ENCODE measurements at places on chromosomes 2 and 18.
A peak's percentile ranks its signal among the peaks of the same experiment; 100 is the strongest.

- no peak for DNase-seq
Observed at GRCh38 chr2:119715409-119716283, 36.6 kb downstream of the TMEM177 start.

DNA sequence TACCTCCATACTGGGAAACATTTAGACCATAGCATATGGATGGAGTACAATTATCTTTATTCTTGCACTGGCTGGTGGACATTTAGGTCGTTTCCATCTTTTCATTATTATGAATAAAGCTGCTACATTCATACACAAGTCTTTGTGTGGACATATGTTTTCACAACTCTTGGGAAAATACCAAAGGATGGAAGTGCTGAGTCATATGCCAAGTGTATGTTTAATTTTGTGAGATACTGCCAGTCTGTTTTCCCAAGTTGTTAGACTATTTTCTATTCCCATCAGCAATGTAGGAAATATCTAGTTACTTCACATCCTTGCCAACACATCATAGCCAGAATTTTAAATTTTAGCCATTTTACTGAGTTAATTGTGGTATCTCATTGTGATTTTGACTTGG is 91.5 kb downstream of the GALNT13 start:
- DNase-seq, result no peak

GRCh38 chr2:20588918-20589871 is 61.7 kb downstream of the HS1BP3 start:
- DNase-seq, result no peak

DNA sequence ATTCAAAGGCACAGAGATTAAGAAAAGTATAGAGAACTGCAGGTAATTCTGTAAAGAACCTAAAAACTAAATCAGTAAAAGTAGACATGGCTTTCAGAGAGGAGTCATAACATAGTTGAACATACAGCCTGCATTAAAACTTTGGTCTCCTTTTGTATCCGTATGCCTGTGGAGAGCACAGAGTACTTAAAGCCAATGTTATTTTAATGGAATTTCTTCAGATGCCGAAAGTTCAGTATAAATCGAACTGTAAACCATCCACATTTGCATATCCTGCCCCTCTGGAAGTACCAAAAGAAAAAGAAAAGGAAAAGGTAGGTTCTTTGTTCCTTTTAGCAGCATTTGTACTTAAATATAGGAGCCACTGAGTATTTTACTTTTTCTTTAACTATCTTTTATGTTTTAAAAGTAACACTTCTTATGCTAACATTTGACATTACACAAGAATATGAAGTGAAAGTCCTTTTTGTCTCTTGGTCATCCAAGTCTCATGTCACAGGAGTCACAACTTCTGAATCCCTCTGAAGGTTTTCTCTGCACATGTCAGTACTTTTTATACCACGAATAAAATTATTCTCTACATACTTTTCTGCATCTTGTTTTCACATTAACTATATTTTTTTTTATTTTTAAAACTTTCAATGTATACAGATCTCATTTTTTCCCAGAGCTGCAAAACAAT is 34.9 kb upstream of the ARMC9 start:
- DNase-seq, result no peak

DNA sequence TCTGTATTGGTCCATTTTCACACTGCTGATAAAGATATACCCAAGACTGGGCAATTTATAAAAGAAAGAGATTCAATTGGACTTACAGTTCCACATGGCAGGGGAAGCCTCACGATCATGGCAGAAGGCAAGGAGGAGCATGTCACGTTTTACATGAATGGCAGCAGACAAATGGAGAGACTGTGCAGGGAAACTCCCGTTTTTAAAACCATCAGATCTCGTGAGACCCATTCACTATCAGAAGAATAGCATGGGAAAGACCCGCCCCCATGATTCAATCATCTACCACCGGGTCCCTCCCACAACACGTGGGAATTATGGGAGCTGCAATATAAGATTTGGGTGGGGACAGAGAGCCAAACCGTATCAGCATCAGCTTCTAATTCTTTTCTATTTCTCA is 217.0 kb downstream of the ANAPC1 start:
- DNase-seq, result no peak

- no peak for DNase-seq
Observed at GRCh38 chr2:67997903-67998302, 64.9 kb downstream of the C1D start.

GRCh38 chr2:154161286-154161685 is 289.6 kb downstream of the GALNT13 start:
- no peak for DNase-seq

- peak; percentile 20 for DNase-seq
Observed at GRCh38 chr2:73987109-73987947, 2.6 kb downstream of the TET3 start.

- no peak for DNase-seq
Observed at GRCh38 chr18:27649621-27650020, 464.5 kb upstream of the CHST9 start.

GRCh38 chr2:206540757-206541156 is 97.4 kb downstream of the ADAM23 start:
- no peak for DNase-seq

DNA sequence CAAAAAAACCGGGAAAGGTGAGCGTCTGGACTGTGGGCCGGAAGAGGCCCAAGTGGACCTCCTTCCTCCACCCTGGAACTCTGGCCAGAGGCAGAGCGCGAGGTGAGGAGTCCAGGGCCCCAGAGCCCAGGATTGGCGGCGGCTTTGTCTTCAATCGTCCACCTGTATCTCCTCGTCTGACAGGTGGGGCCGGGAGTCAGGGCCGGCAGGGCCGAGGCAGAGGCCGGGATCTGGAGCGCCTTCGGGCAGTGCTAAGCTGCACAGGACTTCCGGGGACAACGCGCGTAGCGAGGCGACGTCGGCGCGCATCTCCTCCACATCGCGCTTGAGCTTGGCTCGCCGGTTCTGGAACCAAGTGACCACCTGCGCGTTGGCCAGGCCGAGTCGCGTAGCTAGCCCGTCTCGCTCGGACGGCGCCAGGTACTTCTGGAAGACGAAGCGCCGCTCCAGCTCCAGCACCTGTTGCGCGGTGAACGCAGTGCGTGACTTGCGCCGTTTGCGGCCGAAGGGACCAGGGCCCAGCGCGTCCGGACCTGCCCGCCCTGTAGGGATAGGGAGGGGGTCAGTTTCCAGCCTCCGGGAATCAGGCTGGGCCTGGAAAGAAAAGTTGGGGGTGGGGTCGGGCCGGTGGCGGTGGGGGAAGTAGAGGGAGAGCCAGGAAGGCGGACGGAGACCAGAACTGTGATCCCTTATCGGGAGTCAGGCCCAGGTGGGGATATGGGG is 1.5 kb downstream of the LBX2 start:
- no peak for DNase-seq

DNA sequence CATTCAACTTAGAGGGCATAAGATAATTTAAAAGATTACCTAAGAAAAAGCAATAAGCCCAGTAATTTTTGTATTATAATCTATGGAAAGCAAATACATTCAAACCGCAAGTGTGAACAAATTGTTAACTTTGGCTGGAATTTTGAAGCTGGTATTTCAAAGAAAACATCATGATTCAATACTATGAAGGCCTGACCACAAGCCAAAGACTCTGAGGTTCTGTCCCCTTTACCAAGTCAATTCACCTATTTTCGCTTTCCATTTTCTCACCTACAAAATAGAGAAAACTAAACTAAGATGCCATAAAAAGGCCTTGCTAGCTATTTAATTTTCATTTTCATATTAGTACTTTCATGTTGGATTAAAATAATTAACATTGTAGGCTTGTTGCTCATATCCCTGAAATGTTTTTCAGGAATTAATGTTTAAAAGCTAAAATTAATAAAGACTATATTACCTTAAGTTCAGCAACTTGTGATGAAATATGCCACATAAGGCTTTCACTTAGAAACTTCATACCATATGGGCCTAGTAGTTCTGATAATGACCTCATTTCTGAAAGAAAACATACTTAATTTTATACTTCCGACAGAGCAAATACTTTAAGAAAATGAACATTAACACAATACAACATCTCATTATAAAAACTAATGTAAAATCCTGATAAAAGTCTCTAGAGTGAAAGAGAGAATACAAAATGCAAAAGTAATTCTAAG is 85.7 kb upstream of the FRZB start:
- DNase-seq, result no peak

DNA sequence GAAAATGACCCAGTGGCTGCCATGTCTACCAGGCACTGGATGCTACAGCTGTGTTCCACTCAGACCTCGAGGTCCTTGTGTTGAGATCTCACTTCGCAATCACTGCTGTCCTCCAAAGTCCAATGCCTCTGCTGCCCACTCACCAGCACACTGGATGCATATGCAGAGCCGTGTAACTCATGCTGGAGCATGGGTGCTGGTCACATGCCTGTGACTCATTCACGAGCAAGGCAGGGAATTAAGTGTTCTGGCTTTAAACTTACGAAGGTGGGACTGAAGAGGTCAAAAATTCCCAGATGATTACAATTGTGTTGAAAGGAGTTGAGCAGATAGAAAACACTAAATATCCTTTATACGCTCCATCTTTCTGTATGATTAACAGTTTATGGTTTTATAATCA is 417.5 kb downstream of the NUP35 start:
- DNase-seq, result no peak

GRCh38 chr2:214096208-214096715 is 314.6 kb upstream of the VWC2L start:
- DNase-seq, result no peak

GRCh38 chr2:239182981-239183791 is 217.6 kb downstream of the HDAC4 start:
- DNase-seq, result no peak

DNA sequence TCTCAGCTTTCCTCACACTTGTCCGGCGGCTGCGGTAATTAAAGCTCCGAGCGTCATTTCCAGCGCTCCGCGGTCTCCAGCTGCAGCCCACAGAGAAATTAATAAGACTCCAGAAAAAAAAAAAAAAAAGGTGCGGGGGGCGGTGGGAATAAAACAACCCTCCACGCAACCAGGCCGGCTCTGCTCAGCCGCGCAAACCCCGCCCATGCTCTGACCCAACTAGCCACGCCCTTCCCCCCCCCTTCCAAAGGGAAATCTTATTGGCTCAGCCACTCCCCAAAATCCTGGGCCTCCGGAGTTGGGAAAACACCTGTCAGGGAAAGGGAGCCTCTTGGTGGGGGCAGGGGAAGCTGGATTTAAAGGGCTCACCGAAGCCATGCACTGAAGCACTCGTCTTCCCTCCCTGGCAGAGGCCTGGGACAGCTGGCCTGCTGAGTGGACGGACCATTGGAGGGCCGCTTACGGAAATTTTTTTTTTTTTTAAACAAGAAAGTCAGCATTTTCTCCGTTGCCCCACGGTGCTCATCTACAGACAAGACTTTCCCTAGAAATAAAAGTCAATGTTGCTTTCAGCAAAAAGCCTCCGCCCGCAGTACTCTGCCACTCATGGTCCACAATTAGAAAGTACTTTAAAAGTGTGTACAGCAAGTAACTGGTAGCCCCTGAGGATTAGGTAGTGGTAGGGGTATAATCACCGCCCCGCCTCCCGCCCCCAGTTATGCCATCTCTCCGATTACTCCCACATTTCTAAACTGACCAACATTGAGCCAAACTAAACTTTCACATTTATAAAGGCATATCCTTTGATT is 674 bp upstream of the ERBB4 start:
- no peak for DNase-seq

DNA sequence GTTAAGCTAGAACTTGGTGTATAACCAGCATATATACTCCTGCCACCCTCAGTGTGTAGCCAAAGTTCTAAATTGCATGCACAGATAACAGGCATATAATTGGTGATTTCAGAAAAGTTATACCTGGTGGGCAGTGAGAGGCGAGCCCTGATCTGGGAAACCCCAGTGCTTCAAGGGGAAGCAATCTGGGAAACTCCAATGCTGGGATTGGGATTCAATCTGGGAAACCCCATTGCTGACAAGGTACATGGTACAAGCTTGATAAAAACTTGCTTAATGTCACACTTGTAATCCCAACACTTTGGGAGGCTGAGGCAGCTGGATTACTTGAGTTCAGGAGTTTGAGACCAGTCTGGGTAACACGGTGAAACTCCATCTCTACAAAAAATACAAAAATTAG is 147.6 kb downstream of the NEDD4L start:
- no peak for DNase-seq

DNA sequence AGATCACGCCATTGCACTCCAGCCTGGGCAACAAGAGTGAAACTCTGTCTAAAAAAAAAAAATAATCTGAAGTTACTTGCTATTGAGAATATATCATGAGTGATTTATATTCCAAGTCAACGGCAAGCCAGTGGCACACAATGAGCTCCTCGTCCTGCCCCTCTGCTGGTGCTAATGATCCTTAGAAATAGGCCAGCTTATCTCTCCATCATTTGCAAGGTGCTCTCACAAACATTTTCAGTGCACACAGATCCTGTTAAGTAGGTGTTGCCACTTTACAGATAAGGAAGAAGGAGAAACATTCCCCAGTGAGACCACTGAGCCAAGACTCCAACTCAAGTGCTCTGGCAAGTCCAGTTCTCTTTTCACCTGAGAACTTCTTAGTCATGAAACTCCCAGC is 91.3 kb upstream of the GPR45 start:
- no peak for DNase-seq

- no peak for DNase-seq
Observed at GRCh38 chr18:12928206-12928605, 19.6 kb upstream of the SEH1L start.

GRCh38 chr18:49752095-49752457 is 61.3 kb downstream of the ACAA2 start:
- DNase-seq, result no peak

DNA sequence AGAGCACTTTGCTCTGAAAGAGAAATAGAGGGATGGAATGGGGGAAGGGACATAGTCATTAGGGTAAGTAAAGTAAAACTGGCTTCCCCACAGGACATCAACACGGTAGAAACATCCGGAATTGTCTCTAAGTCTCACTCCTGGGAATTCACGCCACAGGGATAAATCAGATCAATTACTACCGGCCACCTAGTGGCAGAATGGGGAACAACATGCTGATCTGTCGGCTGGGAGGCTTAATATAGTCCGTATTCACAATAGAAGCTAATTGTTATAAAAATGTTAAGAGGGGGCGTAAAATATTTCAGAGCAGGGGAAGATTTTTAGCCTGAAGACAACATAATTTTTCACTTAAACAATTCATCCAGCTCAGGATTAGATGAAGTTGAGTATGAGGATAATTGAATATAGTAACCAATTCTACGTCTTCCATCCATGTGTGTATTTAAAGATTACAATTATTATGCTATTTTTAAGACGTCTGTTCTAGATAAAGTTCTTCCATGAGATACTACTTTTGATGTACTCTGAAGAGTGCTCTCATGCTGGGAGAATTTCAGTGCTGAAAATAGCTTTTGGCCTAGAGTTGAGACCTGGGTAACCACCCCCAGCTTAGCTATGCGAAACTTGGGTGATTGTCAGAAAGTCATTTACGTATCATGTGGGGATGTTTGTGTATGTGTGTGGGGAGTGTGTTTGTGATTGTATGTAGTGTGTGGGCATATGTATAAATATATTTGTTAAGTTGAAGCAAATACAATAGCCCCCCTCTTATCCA is 65.7 kb downstream of the LRRTM1 start:
- DNase-seq, result no peak

DNA sequence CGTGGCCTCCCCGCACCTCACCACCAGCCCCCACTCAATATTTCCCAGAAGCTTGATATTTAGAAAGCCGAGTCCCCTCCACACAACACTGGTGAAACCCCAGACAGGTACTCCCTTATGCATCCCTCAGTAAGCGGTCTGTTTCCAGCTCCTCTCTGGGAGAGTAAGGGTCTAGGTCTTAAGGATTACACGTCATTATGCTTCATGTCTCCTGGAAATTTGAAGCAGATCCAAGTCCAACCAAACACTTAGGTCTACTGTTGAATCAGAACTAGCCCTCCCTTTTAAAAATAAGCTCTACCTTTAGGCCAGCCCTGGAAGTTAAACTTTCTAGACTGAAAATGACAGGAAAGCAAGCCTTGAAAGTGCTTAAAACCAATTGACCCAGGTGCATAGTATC is 1.5 kb upstream of the OST4 start:
- DNase-seq, result no peak

Measured in effector CD4-positive, alpha-beta T cell (primary cell).